ENCODE measurements at places on chromosomes 11 and 22.

GRCh38 chr11:68965901-68966853 lies 14.6 kb downstream of the MRGPRD start:
- no peak for DNase-seq

DNA sequence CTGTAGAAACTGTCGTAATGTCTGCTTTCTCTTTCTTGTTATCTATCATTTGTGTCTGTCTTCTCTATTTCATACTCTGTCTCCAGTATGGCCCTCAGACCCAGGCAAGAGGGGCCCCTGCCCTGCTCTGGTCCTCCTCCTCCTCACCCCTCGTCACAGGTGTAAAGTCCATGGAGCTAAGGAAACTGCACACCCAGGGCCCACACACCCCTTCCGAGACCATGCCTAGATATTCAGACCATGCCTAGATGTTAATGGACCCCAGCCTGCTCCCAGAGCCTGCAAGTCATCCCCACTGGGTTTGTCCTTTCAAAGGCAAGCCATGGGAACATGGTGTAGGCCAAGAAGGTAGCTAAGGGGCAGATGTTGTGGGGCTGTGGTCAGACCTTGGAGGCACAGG lies 24.1 kb upstream of the ANO1 start:
- no peak for DNase-seq

DNA sequence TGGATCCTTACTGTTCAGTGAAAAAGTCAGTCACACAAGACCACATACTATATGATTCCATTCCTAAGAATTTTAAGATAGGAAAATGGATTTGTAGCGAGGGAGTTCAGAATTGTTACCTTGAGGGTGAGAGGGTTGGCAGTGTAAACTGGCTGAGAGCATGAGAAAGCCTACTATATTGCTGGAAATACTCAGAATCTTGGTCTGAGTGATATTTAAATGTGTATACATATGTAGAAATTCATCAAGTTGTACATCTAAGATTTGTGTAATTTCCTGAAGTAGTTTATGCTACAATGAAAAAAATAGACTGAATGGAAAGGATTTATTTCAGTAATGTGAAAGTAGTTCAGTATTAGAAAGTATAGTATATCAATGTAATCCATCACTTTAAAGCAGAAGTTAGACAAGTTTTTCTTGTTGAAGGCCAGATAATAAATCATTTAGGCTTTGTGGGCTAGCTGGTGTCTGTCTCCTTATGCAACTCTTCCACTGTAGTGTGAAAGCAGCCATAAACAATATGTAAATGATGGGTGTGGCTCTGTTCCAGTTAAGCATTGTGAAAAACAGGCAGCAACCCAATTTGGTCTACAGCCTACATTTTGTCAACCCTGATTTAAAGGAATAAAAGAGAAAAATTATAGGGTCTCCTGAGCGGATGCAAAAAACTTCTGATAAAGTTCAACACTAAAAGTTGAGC lies 127.2 kb upstream of the THY1 start:
- DNase-seq, result no peak

DNA sequence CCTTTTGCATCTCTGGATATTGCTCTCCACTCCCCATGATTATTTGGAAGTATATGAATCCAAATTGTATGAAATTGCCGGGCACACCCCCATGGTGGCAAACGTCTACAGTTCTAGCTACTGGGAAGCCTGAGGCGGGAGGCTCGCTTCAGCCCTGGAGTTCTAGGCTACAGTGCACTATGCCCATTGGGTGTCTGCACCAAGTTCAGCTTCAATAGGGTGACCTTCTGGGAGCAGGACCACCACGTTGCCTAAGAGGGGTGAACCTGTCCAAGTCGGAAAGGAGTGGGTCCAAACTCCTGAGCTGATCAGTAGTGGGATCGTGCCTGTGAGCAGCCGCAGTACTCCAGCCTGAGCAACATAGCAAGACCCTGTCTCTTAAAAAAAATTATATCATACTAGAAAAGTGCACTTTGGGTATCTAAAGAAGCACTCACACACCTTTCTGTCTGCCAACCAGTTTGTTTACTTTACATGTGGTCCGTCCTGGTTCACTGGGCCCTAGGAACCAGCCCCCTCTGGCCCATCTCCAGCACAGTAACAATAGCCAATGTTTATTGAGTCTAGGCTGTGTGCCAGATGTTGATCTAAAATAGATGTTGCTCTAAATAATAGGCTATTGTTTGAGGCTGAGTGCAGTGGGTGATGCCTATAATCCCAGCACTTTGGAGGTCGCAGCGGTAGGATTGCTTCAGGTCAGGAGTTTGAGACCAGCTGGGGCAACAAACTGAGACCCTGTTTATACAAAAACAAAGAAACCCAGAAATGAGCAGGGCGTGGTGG lies 16.4 kb upstream of the KAT5 start:
- DNase-seq, result no peak

- DNase-seq, result no peak
These were observed 3.3 kb downstream of the PRR33 start for GRCh38 chr11:1888347-1888753.

DNA sequence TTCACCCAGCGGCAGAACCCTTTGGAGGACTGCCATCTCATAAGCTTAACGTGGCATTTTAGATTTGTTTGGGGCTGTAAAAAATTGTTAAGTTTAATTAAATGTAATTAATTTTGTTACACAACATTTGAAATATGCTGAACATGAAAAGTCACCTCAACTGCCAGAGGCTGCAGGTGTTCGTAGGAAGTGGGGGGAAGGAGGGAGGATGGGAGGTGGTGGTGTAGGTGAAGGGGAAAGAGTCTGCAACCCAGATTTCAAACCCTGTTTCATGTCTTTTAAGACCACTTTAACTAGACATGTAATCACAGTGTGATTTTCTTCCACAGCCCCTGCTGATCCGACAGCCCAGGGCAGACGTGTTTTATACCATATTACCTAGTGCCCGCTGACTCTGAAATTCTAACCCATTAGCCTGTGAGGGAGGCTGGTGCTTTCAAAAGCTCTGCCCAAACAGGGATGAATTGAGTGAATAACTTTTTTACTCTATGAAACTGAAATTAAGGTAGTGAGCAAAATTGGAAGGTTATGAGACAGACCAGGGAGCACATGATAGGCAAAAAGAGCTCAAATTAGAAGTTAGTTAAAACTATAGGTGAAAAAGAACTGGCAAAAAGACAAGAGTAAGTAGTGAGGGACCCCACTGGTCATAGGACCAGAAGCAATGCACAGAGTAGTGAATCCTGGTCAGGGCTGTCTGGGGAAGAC lies 279.8 kb downstream of the DDX10 start:
- DNase-seq, result no peak

GRCh38 chr11:125446279-125446678 lies 49.8 kb downstream of the FEZ1 start:
- no peak for DNase-seq

- DNase-seq, result no peak
These were observed 283.1 kb upstream of the CADM1 start for GRCh38 chr11:115787302-115787701.

- no peak for DNase-seq
These were observed 88.1 kb downstream of the RRAS2 start for GRCh38 chr11:14270690-14271542.

GRCh38 chr22:49961005-49961600 lies 531 bp downstream of the PIM3 start:
- DNase-seq, result no peak

- peak; percentile 3 for DNase-seq
These were observed 1.7 kb downstream of the PDE3B start for GRCh38 chr11:14645015-14645912.

Measured in SK-N-DZ (cell line).